NCI-H1417 (cell line): ENCODE measurements at places on chromosomes 3 and 15.

GRCh38 chr3:12323237-12323636 is 34.4 kb downstream of the PPARG start:
- DNase-seq, result no peak

- no peak for DNase-seq
These were observed 41.8 kb downstream of the GRK7 start for GRCh38 chr3:141804778-141805639.

GRCh38 chr3:151299006-151299405 is 17.6 kb downstream of the GPR87 start:
- peak; percentile 37 for DNase-seq

GRCh38 chr15:78411061-78411460 is 27.0 kb upstream of the IREB2 start:
- DNase-seq, result no peak

GRCh38 chr15:96106181-96106580 is 224.3 kb upstream of the NR2F2 start:
- DNase-seq, result no peak

DNA sequence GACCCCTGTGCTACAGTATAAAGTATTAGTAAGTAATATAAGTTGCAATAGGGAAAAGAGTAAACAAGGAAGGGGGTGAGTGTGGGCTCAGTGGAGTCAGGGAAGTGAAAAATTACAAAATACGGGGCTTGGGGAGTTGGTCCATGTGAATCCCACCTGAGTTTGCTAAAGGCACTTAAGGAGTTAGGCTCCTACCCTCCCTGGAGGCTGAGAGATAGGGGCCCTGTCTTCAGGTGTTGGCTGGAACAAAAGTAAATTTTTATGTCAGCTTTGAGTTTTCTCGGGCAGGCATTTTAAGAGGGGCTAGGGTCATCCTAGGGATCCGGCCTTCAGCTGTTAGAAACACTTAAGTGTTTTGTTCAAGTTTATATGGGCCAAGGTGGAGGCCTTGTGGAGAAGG is 8.2 kb downstream of the TRPC1 start:
- no peak for DNase-seq

DNA sequence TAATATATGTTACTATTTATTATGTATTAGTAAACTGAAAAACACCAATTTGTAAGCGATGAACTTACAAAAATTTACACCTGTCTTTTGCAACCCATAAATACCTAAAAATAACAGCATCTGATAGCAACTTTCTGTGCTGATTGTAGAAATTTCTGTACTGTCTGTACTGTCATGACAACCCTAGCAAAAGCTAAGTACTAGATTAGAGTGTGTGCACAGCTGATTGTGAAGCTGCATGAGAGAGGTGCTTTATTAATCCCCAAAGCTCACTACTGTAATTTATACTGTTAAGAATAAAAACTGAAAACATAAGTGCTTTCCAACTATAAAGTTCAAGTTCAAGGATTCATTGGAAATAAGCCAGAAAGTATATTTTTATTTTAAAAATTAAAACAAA is 815 bp downstream of the BCL2A1 start:
- DNase-seq, result no peak

- no peak for DNase-seq
These were observed 7.1 kb downstream of the GPD1L start for GRCh38 chr3:32113566-32113965.

DNA sequence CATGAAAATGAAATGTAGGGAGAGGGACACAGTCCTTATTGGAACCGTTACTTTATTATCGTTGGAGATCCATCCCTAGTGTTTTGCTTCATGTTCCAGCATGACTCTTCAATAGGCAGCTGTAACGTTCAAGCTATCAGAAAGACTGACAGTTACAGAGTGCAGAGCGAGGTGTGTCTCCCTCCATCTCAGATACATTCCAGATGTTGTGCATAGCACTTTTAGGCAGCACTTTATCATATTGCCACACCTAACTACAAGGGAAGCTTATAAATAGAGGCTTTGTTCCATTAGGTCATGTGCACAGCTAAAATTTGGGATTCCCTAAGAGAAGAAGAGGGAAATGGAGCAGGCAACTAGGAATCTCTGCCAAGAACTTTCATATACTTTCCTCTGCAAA is 1009.6 kb downstream of the ROBO2 start:
- DNase-seq, result no peak

DNA sequence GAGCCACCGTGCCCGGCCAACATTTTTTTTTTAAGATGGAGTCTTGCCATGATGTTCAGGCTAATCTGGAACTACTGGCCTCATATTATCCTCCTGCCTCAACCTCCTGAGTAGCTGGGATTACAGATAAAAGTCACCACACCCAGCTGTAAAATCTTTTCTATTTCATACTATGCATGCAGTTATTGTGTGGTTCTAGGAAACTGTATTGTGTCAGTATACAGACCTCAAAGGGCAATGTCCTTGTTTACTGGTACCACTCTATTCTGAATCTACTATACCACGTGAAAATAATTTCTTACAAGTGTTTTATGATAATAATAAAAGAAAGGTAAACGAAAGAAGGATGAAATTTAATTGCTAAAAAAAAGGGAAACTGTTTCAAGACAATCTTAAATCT is 123.5 kb upstream of the PTX3 start:
- DNase-seq, result no peak

DNA sequence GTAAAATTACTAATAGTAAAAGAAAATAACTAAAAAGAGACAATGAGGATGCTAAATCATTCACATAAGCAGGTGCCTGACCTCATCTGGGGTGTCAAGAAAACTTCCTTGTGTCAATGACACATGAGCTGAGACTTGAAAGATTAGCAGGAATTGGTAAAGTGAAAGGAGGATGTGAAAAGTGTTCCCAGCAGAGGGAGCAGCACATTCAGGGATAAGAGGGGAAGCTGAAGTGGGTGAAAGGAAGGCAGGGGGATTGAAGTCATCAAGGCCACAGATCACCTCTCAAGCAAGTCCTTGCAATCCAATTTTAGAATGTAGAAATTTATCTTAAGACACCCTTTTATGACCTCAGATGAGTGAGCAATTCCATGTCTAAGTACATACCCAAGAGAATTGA is 60.2 kb upstream of the ACP3 start:
- DNase-seq, result peak; percentile 25

DNA sequence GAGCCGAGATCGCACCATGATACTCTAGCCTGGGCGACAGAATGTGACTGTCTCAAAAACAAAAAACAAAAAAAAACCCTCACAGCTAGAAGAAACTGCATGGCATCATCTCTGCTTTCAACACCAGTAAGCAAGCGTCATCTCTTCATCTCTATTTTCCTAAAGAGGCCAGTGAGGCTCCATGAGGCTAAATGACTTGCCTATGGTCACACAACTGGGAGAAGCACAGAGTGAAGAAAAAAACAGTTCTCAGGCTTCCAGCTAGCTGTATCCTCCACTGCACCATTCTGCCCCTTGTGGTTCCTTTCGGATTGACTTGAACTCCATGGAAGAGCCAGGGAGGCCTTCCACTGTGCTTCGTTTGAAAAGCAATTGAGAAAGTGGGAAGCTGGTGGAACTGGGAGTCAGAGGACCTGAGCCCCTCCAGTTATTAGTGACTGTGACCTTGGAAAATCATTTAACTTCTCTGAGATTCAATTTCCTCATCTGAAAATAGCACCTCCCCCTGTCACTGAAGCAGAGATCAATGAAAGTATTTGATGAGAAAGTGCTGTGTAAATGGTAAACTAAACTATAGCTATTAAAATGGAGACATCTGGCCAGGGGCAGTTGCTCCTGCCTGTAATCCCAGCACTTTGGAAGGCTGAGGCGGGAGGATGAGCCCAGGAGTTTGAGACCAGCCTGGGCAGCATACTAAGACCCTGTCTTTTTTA is 32.1 kb upstream of the DENND4A start:
- DNase-seq, result peak; percentile 23

- DNase-seq, result no peak
These were observed 67.4 kb downstream of the RPLP1 start for GRCh38 chr15:69520067-69520466.

GRCh38 chr3:25783661-25784512 is 644 bp upstream of the NGLY1 start:
- peak; percentile 80 for DNase-seq

DNA sequence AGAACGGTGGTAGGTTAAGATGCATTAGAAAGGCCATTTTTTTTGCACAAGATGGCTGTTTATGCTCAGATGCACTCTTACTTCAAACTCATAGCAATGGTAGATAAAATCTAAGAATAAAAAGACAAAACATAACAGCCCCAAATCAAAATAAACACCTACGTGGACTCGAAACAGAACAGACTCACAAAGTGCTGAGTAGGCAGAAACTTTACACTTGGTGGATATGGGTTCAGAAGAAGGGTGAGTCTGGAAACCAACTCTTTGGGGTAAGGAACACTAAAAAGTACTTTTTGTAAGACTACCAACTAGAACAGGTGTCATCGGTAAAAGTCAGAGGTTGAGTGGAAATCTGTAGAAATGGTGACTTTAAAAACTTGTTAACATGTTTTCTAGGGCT is 468.2 kb downstream of the OTOL1 start:
- DNase-seq, result no peak

DNA sequence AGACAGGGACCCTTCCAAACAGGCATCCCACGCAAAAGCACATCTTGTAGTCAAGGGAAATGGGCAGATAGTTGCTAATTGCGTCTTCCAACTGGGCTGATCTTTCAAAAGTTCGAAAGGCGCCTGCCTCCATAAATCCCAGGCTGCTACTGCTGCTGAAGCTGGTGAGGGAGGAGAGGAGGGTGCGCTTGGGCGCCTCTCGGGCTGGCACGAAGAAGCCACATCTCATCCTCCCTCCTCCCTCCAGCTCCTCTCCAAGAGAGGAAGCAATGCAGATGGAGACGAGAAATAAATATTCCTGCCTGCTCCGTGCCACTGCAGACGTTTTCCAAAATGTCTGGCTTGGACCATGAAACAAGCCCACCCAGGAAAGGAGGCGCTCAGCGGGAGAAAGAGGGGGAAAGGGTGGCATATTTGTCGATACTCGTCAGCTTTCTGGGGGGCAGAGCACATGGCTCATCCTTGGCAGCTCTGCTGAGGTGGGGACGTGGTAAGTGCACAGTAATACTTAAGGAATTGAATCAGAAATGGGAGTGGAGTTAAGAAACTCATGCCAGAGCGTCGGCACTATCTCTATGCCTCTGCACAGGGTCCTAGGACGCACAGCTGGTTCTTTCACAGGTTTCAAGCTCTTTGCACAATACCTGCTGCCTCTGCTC is 88.9 kb upstream of the FEZF2 start:
- DNase-seq, result no peak

- no peak for DNase-seq
These were observed 37.5 kb upstream of the ZBTB38 start for GRCh38 chr3:141330718-141331376.

GRCh38 chr3:116770815-116771450 is 61.4 kb downstream of the TUSC7 start:
- DNase-seq, result peak; percentile 81

DNA sequence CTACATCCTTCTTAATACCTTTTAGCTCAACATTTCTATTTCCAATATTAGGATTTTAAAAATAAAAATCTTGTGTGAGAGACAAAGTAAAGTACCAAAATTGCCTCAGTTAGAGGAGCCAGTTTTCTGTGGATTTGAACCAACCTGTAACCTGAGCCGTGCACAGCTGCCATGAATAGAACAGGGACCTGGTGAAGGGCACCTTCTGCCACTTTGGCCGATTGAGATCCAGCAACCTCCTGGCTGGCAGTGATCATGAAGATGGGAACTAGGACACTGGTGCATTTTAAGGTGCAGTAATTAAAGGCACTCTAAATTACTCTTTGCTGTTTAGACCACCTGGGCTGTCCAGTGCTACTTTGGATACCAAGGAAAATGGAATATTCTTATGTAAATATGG is 34.3 kb upstream of the TRAK1 start:
- no peak for DNase-seq

DNA sequence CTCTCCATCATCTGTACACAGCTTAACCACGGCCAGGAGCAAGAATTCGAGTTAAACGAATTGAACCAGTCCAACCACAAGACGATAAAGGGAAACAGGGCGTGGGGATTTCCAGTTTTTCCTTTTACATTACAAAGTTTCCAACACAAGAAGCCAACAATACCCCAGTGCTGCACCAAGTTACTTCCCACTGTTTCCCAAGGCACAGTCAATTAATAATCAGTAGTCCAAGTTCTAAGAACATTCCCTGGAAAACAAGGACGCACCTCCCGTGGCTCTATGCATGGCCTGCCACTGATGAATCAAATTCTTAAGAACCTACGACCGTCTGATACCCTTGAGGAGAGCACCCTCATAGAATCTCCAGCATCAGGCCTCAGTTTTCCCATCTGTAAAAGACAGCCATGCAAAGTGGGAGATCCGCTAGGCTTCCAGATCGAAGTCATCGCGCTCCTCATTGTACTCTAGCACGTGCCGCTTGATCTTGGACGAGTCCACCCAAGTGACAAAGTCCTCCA is 774 bp downstream of the IMP3 start:
- no peak for DNase-seq

- no peak for DNase-seq
These were observed 42.9 kb downstream of the MYO1E start for GRCh38 chr15:59329570-59330350.

- no peak for DNase-seq
These were observed 517.6 kb upstream of the ALCAM start for GRCh38 chr3:104849070-104849469.

DNA sequence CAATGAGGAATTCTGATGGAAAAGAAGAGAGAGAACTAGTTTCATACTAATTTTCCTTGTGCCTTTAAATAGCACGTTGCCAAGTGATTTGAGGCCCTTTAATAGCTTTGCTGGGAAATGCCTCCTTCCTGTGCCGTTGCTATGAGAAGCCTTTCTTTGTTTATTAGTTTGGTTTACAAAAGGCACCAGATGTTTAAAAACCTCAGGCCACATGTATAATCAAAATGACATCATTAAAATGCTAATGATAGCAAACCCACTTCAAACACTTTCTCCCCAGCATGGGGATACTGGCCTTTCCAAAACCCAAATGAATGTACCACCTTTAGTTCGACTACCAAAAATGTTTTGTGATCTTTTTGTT is 50.0 kb upstream of the TBC1D23 start:
- DNase-seq, result peak; percentile 84

DNA sequence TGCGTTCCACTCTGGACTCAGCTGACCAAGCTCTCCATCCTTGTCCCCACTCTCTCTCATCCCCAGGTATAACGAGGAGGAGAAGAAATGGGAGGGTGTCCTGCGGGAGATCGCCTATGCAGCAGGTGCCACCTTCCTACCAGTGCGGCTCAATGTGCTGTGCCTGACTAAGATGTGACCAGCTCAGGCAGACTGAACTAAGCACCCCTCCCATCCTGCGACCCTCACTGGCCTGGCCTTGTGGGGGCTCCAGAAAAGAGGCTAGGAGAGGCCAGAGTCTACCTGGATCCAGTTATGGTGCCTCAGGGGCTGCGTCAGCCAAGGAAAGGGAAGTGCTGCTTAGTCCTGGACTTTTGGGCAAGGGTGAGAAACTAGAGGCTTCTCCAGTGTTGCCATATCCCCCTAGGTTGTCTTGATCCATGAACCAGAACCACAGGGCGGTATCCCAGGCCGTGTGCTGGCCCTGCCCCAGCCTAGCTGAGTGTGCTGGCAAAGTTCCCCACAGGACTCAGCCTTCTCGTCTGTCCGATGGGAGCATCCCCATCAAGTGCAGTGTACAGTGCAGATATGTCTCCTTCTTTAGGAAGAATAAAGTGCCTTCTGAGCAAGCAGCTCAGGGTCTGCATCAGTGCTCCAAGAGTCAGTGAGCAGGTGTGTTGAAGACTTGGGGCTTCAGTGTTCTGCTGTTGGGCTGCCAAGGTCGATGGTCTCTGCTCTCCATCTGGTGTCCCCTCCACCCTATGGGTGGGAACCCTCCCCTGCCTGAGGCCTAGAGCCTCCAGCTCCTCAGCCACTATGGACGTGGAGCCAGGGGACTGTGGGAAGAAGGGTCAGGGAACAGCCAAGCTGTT is 6.7 kb downstream of the KLHL40 start:
- no peak for DNase-seq
